NAMALWA (cell line): ENCODE measurements at places on chromosomes 11 and 22.

GRCh38 chr11:25988178-25988577 is 343.8 kb upstream of the ANO3 start:
- no peak for DNase-seq

DNA sequence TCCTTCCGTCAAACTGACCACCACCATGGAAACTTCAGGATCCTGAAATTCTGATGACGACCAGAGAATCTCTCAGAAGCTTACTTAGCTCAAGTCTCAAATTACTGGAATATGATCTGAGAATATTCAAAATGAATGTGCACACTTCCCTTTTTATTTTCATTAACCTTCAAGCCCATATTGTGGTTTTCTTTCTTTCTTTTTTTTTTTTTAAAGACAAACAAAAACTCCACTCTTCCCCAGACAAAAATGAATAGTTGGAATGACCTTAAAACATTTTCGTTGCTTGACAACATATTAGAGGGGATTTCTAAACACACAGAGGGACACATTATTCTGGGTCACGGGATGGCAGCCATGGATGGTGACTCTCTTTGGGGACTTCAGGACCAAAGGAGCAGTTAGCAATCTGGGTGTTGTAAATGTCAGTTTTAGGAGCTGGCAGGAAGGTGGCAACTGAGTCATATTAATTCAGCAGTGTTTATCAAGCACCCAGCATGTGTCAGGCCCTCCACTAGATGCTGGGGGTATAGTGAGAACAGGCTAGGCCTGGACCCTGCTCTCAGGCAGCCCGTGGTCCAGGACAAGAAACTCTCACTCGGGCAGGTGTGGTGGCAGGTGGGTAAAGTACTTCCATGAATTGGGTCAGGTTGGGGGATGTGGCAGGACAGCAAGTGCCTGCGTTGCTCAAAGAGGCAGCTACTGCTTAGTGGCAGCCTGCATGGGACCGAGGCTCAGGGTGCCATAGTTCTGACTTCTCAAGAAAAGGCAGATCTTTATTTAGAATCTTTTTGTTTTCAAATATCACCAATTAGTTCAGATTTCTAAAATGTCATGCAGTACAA is 126.1 kb downstream of the HIPK3 start:
- no peak for DNase-seq

- peak; percentile 60 for DNase-seq
Measured at GRCh38 chr11:5476186-5476819, 12.2 kb upstream of the OR52D1 start.

DNA sequence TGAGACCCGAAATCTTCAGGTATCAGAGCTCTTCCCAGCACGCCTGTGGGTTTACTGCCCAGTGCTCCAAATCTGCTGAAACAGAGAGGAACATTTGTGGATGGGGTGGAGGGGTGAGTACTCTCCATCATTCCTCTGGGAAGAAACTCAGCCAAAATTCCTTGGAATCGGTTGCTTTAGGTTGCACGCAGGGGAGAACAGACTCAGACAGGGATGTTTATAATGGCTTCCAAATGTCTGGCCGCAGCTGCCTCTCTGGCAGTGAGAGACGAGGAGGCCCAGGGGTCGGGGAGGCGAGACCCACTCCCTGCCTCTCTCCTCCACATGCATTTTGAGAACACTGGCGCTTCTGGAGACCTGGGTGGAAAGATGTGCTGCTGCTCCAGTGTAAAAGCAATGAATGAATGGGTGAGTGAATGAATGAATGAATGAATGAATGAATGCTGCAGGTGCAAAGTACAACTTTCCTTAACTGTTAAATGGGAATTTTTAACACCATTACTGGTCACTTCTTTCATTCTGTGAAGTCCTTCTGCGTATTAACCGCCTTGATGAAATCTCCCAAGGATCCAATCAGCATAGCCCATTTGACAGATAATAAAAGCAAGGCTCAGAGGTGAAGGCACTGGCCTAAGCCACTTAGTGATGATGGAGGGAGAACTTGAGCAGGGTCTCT is 437.4 kb downstream of the MIAT start:
- no peak for DNase-seq

- DNase-seq = no peak
Measured at GRCh38 chr11:69414773-69415187, 66.7 kb upstream of the LINC01488 start.

- no peak for DNase-seq
Measured at GRCh38 chr11:36498721-36499120, 11.4 kb downstream of the TRAF6 start.

DNA sequence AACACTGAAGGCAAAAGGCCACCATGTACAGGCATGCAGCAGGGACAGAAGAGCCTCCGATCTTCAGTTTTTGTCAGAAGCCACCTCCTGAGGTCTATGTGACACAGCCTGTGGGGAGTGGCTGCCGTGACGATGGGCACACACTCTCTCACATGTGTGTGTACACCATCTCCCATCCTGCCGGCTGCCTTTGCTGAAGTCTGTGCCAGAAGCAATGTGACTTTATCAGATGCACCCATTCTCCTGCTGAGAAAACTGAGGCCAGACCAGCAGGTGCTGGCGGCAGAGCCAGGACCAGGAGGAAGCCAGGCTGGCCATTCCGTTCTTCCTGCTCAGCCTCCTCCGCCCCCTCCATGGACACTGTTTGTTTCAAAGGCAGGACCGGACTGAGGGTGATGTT is 16.7 kb downstream of the SHANK2 start:
- no peak for DNase-seq

DNA sequence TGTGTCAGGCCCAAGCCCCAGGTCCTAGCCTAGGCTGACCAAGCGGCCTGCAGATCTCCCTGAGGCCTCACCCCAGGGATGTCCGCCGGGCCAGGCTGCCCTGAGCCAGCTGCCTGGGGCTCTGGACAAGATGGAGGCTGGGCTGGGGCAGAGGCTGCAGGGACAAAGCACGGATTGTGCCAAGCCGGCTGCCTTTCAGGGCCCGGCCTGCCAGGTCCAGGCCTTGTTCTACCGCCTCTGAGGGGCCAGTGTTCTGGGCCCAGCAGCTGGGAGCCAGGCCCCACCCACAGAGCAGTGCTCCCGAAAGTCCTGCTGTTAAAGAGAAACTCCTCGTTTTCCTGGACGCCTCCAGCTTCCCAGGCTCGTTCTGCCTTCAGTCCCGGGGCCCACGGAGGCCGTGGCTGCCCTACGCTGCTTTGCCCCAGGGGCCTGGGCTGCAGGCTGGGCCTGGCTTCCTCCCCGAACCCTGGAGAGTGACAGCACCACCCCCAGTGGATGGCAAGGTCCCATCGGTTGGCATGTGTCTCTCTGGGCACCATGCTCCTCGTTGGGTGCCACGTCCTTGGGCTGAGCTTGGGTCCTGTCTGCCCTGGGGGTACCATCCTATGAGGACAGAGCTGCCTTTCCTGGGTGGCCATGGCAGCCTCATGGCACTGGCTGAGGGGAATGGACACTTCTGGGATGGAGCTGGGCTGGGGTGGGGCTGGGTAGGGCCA is 7.6 kb downstream of the BRSK2 start:
- DNase-seq = no peak

GRCh38 chr11:8704136-8704535 is 21.5 kb downstream of the RPL27A start:
- DNase-seq = no peak

GRCh38 chr11:11381471-11382105 is 28.5 kb upstream of the CSNK2A3 start:
- no peak for DNase-seq

- DNase-seq = no peak
Measured at GRCh38 chr11:16815047-16815767, 76.8 kb downstream of the C11orf58 start.
